ENCODE measurements at places on chromosomes 5 and 9.

DNA sequence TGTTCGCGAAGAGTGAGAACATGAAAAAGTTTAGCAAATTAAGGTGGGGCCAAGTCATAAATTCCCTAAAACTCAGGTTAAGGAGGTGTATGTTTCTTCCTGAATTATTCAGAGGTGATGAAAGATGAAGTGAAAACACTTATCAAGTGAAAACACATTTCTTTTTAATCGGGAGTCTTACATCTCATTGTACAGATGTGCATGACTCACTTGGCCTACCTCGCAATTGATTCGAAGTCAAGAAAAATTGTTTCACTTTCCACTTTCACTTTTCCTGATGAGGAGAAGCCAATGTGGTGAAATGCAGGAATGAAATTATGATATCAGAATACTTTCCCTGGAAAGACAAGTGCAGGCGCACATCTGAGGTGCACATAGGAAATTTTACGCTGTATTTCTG lies 78.7 kb downstream of the SLC25A46 start:
- no peak overlapping the region for H3K27ac ChIP-seq
- H3K36me3 ChIP-seq: no peaks in the 10 kb centered on the region
- no peaks in the 10 kb centered on the region for H3K27me3 ChIP-seq
- DNase-seq: no peak
- no peak overlapping the region for H3K4me3 ChIP-seq

GRCh38 chr9:97853844-97854695 lies 1.0 kb downstream of the FOXE1 start:
- H3K4me3 ChIP-seq: peak overlapping the region; percentile 51
- H3K36me3 ChIP-seq: no peaks in the 10 kb centered on the region
- DNase-seq: peak; percentile 47
- H3K4me1 ChIP-seq: peaks cover 5% of the 10 kb centered on the region
- H3K27me3 ChIP-seq: peaks cover 54% of the 10 kb centered on the region

DNA sequence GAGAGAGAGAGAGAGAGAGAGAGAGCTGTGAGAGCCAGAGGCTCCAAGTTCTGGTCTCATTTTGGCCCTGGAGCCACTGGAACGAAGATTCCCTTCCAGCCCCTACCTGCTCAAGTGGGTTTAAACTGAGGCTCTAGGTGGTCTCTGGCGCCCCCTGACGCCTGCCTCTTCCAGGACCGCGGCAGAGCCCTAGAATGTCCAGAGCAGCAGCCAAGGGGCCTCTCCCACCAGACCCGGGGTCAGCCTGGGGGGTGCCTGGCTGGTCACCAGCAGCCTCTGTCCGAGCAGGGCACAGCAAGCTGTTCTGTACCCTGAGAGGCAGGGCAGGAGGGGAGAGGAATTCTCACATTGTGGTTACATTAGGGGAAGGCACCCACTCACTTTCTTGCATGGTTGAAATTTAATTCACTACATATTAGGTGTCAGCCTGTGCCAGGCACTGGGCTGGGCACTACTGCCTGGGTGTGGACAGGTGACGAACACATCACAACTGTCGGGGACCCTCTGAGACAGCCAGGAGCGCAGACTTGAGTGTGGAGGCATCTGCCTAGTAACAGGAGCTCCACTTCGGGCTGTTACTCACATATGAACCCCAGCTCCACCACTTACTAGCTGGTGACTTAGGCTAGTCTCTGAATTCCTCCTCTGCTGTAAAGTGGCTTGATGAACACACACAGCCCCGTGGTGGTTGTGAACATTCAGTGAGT lies 44.5 kb downstream of the AMBP start:
- DNase-seq: no peak
- no peaks in the 10 kb centered on the region for H3K27me3 ChIP-seq
- no peak overlapping the region for H3K27ac ChIP-seq
- no peaks in the 10 kb centered on the region for H3K36me3 ChIP-seq
- H3K4me1 ChIP-seq: no peaks in the 10 kb centered on the region

DNA sequence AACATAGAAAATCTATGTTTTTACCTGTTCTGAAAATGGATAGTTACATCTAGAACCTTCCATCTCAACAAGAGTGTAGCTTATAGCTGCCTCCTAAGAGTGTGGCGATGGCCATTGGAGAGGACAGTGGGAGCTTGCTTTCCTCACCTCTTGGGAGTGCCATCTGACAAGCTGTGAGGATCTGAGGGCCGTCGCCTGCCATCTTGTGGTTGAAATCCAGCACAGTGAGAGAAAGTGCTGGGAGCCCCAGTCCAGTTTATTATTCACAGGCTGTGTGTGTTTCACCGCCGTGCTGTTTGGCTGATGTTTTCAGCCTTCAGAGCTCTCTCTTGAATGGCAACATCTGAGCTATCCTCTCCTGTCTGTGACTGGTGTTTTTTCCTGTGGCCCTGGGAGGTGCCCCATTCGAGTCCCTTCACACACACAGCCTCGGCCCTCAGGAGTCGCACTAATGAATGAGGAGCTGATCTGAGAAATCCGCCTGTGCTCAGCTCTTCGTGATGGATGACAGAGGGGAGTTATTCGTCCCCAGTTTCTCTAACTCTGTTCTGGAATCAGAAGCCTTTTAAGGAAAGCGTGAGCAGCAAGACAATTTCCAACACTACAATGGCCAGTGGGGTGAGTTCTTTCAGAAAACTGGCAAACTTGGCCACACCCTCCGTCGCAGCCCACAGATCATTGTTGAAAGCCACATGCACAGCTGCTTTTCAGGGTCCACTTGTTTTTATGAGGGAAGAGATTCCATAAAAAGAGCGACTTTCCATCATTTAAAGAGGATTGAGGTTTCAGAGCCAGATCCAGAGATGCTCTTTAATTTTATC lies 170.3 kb downstream of the PDZD2 start:
- H3K4me1 ChIP-seq: no peaks in the 10 kb centered on the region
- H3K27ac ChIP-seq: no peak overlapping the region
- no peak overlapping the region for H3K4me3 ChIP-seq
- DNase-seq: no peak
- H3K27me3 ChIP-seq: no peaks in the 10 kb centered on the region
- H3K36me3 ChIP-seq: no peaks in the 10 kb centered on the region

DNA sequence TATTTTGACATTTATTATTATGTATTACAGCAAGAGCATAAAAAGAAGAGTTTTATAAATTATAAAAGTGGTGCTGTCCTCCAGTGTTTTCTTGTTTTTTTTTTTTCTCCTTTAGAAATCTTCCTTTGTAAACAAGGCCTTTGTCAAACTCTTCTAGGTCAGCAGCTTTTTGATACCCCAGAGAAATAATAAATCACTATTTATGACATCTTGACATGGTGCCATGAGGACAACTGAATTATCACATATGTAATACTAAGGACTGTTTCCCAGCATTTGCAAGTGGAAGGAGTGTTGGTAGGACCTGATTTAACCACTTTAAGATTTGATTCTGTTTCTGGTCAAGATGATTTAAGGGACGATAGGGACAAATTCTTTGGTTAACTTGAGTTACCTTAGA lies 4.6 kb downstream of the SMARCA2 start:
- no peaks in the 10 kb centered on the region for H3K36me3 ChIP-seq
- no peak for DNase-seq
- no peak overlapping the region for H3K27ac ChIP-seq
- no peaks in the 10 kb centered on the region for H3K27me3 ChIP-seq
- H3K4me3 ChIP-seq: peak overlapping the region; percentile 5

DNA sequence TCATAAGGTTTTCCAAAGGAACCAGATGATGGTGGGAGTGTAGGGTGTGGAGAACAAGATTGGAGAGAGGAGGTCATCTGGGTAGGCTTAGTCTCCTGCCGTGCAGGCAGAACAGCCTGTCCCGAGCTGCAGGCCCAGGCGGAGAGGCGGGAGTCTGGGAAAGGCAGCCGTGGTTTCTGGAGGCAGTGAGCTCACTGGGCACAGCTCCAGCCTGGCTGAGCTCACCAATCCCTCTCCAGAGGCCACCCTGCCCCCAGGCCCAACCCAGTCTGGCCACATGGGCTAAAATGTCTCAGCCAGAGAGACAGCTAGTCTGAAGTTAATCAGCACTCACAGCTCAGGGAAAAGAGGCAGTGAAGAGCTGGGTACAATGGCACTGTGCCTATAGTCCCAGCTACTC lies 12.3 kb downstream of the P4HA2 start:
- H3K36me3 ChIP-seq: no peaks in the 10 kb centered on the region
- no peaks in the 10 kb centered on the region for H3K4me1 ChIP-seq
- H3K27ac ChIP-seq: no peak overlapping the region
- H3K4me3 ChIP-seq: no peak overlapping the region

- H3K4me1 ChIP-seq: peaks cover 8% of the 10 kb centered on the region
- H3K4me3 ChIP-seq: no peak overlapping the region
- H3K27ac ChIP-seq: no peak overlapping the region
- no peaks in the 10 kb centered on the region for H3K27me3 ChIP-seq
Observed at GRCh38 chr5:102799017-102799416, 43.9 kb downstream of the PAM start.

- no peak overlapping the region for H3K27ac ChIP-seq
- H3K4me3 ChIP-seq: no peak overlapping the region
- no peaks in the 10 kb centered on the region for H3K27me3 ChIP-seq
- H3K4me1 ChIP-seq: no peaks in the 10 kb centered on the region
- DNase-seq: no peak
Observed at GRCh38 chr5:53063176-53063575, 46.4 kb downstream of the MOCS2 start.

- no peak overlapping the region for H3K27ac ChIP-seq
- H3K4me3 ChIP-seq: no peak overlapping the region
- no peak for DNase-seq
- peaks cover 6% of the 10 kb centered on the region for H3K4me1 ChIP-seq
Observed at GRCh38 chr5:73694089-73694488, 68.1 kb downstream of the ARHGEF28 start.

GRCh38 chr9:135119496-135120064 lies 32.1 kb downstream of the OLFM1 start:
- H3K36me3 ChIP-seq: no peaks in the 10 kb centered on the region
- no peak overlapping the region for H3K4me3 ChIP-seq
- H3K27me3 ChIP-seq: no peaks in the 10 kb centered on the region
- DNase-seq: no peak
- H3K4me1 ChIP-seq: no peaks in the 10 kb centered on the region
- no peak overlapping the region for H3K27ac ChIP-seq

- H3K36me3 ChIP-seq: no peaks in the 10 kb centered on the region
- no peak overlapping the region for H3K27ac ChIP-seq
- DNase-seq: no peak
- H3K27me3 ChIP-seq: peaks cover 3% of the 10 kb centered on the region
Observed at GRCh38 chr5:113336975-113337374, 97.8 kb downstream of the TSSK1B start.

GRCh38 chr5:17234374-17234773 lies 16.9 kb downstream of the BASP1 start:
- H3K27me3 ChIP-seq: no peaks in the 10 kb centered on the region
- H3K4me1 ChIP-seq: no peaks in the 10 kb centered on the region
- no peak for DNase-seq
- no peak overlapping the region for H3K4me3 ChIP-seq
- H3K36me3 ChIP-seq: no peaks in the 10 kb centered on the region

DNA sequence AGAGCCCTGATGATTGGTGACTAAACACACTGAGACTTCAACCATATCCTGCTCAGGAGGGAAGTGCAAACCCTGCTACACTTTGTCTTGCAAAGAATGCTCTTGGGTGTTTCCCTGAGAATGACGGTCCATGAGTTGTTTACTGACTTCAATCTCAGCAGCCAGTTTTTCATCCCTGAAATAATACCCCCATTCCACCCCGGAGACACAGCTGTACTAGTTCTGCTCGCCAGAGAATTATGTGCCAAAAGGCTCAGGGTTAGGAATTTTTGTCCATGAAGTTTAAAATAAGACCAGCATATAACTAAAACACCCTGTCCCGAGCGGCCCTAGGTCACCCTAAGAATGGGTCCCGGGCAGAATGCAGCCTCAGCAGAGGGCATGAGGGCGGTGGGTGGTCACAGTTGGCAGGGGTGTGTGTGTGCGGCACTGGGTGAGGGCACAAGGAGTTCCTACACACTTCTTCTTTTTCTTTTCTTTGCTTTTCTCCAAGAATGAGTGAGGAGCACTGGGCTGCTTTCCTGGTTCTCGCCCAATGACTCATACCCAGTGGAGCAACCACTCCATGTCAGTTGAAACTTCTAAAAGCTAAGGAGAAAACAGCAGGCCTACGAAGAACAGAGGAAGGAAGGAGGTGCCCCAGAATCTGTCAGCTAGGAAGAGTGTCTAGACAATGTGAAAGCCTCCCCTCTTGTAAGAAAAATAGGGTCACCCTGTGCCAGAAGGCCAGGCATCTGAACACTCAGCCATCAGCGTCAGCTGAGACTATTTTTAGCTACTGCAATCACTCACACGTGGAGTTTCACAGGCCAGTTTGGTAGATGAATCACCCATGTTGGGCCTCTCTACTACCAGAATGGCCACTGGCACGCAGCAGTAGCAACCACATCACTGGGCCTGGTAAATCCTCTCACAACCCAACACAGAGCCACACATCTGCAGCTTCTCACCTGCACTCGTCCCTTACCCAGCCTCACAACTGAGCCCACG lies 105.9 kb downstream of the DPYSL3 start:
- DNase-seq: no peak
- H3K36me3 ChIP-seq: no peaks in the 10 kb centered on the region
- H3K27ac ChIP-seq: no peak overlapping the region

DNA sequence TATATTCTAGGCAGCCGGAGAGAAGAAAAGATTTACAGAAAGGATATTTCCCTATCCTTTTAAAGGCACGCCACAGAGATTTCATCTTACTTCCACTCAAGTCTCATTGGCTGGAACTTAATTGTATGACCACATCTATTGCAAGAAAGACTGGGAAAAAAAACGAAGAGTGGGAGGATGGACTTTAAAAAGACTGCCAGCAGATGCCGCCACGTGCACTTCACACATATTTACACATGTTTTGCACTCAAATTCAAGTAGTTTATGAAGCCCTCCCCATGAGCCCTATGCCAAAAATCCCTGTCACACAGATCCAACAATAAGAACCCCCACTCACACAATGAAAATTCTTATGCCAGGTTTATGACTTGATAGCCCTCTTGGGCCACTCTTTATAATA lies 138.5 kb upstream of the TYRP1 start:
- no peaks in the 10 kb centered on the region for H3K4me1 ChIP-seq
- H3K36me3 ChIP-seq: no peaks in the 10 kb centered on the region
- no peaks in the 10 kb centered on the region for H3K27me3 ChIP-seq
- H3K4me3 ChIP-seq: no peak overlapping the region
- H3K27ac ChIP-seq: no peak overlapping the region

DNA sequence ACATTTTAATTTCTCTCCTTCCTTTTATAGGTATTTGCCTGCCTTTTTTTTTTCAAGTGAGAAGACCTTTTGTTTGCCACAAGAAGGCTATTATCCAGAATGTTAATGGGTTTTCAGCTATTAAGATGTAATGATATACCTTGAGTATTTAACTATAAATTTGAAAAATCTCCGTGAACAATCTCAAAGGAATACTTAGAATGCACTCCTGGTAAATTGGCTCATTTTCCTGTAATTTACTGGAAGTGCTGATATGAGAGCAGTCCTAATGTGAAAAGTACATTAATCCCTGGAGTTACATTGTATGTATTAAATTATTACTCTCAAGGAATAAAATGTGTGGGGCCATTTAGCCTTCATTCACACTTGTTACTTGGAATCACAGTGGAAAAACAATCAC lies 32.4 kb downstream of the AOPEP start:
- H3K36me3 ChIP-seq: no peaks in the 10 kb centered on the region
- no peak overlapping the region for H3K4me3 ChIP-seq
- no peak for DNase-seq
- H3K4me1 ChIP-seq: no peaks in the 10 kb centered on the region
